ENCODE measurements at places on chromosomes 11 and 22. TPM values are rescaled to one million over a fixed set of nuclear protein-coding genes. Genes with fewer than 3 reads are reported as not detected.

PRR33 gene
- not detected for total RNA-seq

DNA sequence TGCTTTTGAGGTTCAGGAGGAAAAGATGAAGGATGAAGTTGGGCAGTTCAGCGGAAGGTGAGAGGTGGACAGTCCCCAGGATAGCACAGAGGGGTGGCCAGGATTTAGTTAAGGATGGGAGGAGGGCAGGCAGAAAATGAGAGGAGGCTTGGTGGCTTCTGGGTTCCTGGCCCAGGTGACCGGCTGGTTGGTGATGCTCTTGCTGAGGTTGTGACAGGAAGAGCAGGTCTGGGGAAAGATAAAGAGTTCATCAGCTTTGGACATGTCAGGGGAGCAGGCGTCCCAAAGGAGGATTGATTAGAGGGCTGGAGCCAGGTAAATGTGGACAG, 27.6 kb upstream of the P2RY2 start:
- DNase-seq = no peak
- H3K4me1 ChIP-seq = no peaks in the 10 kb centered on the region
- no peak overlapping the region for H3K4me3 ChIP-seq
- H3K36me3 ChIP-seq = no peaks in the 10 kb centered on the region

CAPN5 gene
- 14.7 TPM for total RNA-seq

GRCh38 chr11:94521684-94522083, 9.4 kb downstream of the C11orf97 start:
- no peak for DNase-seq
- H3K4me1 ChIP-seq = peaks cover 2% of the 10 kb centered on the region
- H3K27me3 ChIP-seq = no peaks in the 10 kb centered on the region
- no peaks in the 10 kb centered on the region for H3K36me3 ChIP-seq

- H3K27me3 ChIP-seq = no peaks in the 10 kb centered on the region
- H3K4me3 ChIP-seq = no peak overlapping the region
- H3K27ac ChIP-seq = peak overlapping the region; percentile 27
- no peaks in the 10 kb centered on the region for H3K36me3 ChIP-seq
Observed at GRCh38 chr22:43036282-43036829, 21.4 kb upstream of the PACSIN2 start.

CLDN5 gene
- 322 TPM for total RNA-seq

- H3K36me3 ChIP-seq = no peaks in the 10 kb centered on the region
- no peak overlapping the region for H3K27ac ChIP-seq
- DNase-seq = no peak
- no peak overlapping the region for H3K4me3 ChIP-seq
Observed at GRCh38 chr11:42913731-42914130, 398.1 kb upstream of the API5 start.

GRCh38 chr22:24706732-24707469, 67.6 kb downstream of the PIWIL3 start:
- no peaks in the 10 kb centered on the region for H3K36me3 ChIP-seq
- no peaks in the 10 kb centered on the region for H3K27me3 ChIP-seq
- H3K4me1 ChIP-seq = no peaks in the 10 kb centered on the region
- H3K4me3 ChIP-seq = no peak overlapping the region

DNA sequence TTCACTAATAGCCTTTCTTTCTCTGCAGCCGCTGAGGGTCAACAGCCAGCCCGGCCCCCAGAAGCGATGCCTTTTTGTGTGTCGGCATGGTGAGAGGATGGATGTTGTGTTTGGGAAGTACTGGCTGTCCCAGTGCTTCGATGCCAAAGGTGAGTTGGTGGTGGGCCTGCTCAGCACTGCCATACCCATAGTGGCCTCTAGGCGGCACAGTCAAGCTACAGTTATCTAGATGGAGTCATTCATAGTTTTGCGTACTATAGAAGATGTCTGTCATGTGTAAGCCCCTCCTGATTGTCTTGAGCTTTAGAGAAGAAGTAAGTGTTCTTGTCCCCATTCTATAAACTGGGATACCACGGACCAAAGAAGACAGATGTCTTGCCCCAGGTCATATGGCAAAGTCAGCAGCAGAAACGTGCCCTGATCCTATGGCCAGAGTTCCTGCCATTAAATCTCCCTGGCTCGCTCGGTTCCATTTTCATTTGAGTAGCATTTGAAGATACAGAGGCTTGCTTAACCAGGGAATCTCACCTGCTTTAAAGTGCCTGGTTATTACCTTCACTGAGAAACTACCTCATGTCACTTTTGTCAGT, 42.1 kb upstream of the CRTAM start:
- H3K4me1 ChIP-seq = peaks cover 52% of the 10 kb centered on the region
- peaks cover 5% of the 10 kb centered on the region for H3K36me3 ChIP-seq
- H3K27ac ChIP-seq = no peak overlapping the region
- H3K27me3 ChIP-seq = no peaks in the 10 kb centered on the region
- no peak overlapping the region for H3K4me3 ChIP-seq

MAFF gene
- 43.9 TPM for total RNA-seq

CDHR5 gene
- total RNA-seq = not detected

SNAP29 gene
- 14.8 TPM for total RNA-seq

Measured in lung (tissue), 17 donors.